ENCODE measurements at places on chromosomes 1 and 21.

GRCh38 chr1:1132956-1133750 lies 17.3 kb upstream of the C1orf159 start:
- no peak for DNase-seq

GRCh38 chr21:34191876-34192275 lies 118.5 kb downstream of the MRPS6 start:
- no peak for DNase-seq

GRCh38 chr1:17603091-17603841 lies 63.8 kb downstream of the ARHGEF10L start:
- DNase-seq: no peak

DNA sequence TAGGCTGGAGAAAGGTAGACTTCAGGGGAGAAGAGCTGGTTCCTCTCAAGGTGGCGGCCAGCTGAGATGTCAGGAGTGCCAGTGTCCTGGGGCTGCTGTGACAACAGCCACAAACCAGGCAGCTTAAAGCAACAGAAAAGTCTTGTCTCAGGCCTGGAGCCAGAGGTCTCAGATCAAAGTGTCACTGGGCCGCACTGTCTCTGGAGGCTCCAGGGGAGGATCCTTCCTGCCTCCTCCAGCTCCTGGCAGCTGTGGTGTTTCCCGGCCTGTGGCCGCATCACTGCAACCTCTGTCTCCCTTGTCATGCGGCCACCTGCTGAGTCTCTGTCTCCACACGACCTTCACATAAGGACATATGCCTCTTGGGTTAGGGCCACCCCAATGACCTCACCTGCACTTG lies 24.4 kb upstream of the TSPEAR start:
- DNase-seq: no peak

GRCh38 chr1:40594187-40594531 lies 62.7 kb downstream of the ZNF684 start:
- no peak for DNase-seq

- DNase-seq: no peak
Measured at GRCh38 chr1:42454403-42454802, 1.4 kb downstream of the ZMYND12 start.

GRCh38 chr1:171740356-171740863 lies 1.5 kb downstream of the VAMP4 start:
- DNase-seq: no peak

DNA sequence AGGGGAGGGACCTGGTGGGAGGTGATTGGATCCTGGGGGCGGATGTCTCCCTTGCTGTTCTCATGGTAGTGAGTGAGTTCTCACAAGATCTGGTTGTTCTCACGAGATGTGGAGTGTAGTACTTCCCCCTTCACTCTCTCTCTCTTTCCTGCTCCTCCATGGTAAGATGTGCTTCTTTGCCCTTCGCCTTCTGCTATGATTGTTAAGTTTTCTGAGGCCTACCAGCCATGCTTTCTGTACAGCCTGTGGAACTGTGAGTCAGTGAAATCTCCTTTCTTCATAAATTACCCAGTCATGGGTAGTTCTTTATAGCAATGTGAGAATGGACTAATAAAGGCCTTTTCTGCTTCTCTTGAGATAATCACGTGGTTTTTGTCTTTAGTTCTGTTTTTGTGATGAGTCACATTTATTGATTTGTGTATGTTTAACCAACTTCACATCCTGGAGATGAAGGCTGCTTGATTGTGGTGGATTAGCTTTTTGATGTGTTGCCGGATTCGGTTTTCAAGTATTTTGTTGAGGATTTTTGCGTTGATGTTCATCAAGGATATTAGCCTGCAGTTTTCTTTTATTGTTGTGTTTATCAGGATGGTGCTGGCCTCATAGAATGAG lies 45.5 kb downstream of the RABGAP1L start:
- DNase-seq: no peak
